ENCODE measurements at places on chromosomes 4 and X.

- no peak for DNase-seq
These were observed 187.7 kb downstream of the SHROOM3 start for GRCh38 chr4:76622717-76623116.

GRCh38 chrX:104166735-104167436 is 633 bp downstream of the FAM199X start:
- peak; percentile 4 for DNase-seq

DNA sequence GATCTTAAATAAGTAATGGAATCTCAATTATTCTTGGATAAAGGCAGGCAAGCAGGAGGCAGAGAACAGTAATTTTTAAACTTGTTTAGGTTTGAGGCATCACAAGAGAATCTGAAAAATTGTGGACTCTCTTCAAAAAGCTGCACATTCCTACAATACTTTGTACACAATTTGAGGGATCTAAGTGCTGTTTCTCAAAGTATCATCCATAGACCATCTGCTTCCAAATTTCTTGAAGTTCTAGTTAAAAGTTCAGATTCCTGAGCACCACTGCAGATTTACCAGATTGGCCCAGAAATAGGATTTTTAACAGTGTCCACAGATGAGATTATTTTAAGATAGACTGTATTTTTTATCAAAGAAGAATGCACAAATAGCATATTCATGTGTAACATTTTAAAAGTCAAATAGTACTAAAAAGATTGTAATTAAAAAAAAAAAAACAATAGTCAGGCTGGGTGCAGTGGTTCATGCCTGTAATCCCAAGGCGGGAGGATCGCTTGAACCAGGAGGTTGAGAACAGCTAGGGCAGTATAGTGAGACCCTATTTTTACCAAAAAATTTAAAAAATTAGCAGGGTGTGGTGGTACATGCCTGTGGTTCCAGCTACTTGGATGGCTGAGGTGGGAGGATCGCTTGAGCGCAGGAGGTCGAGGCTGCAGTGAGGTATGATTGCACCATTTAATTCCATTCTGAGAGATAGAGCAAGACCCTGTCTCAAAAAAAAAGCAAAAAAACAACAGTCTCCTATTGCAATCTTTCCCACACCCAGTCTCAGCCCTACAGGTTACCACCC is 14.2 kb upstream of the FNIP2 start:
- DNase-seq: no peak

DNA sequence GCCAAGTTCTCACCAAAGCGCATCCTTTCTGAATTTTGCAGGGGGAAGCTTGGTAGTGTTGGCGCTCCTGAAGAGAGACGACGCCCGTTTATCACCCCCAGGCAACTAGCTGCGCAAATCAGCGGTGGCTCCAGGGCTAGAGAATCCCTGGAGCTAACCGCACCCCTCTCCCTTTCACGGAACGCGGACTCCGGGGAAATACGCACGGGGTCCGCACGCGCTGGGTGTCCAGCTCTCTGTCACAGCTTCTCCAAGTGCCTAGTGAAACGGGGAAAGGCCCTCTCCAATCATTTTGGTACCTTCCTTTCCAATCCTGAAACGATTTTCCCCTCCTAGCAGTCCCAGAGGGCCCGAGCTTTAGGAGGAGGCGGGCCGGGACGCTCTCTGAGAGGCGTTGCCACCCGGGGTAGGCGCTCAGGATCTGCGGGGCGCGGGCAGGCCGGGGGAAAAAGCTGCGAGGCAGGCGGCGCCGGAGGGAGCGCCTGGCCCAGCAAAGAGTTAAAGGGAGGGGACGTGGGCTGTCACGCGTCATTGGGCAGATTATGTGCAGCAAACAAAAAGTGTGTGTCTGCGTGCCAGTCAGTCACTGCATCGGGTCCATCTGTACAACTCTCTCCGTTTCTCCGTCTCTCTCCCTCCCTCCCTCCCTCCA is at the start of gene PRDM8:
Gene PRDM8, plus strand, starts transcription at position 582 of the 652 bp plus-strand sequence. CDS start 2,578 bp downstream, outside the sequence.
- DNase-seq: no peak

DNA sequence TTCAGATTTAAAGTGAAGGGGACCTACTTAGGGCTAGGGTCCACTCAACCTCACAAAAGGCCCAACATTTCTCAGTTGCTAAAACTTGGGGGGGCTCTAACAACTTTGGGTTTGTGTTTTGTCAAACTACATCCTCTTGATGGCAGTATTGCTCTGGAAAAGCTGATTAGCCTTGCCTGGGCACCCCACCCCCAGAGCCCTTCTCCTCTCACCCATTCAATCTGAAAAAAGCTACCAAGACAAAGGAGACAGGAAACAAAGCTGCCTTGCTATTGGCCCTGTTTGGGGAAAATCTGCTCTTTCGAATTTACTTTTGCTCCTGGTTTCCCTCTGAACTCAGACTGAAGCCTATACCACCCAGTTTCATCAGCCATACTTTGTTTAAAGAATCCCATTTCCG is 195.2 kb upstream of the STK26 start:
- no peak for DNase-seq

DNA sequence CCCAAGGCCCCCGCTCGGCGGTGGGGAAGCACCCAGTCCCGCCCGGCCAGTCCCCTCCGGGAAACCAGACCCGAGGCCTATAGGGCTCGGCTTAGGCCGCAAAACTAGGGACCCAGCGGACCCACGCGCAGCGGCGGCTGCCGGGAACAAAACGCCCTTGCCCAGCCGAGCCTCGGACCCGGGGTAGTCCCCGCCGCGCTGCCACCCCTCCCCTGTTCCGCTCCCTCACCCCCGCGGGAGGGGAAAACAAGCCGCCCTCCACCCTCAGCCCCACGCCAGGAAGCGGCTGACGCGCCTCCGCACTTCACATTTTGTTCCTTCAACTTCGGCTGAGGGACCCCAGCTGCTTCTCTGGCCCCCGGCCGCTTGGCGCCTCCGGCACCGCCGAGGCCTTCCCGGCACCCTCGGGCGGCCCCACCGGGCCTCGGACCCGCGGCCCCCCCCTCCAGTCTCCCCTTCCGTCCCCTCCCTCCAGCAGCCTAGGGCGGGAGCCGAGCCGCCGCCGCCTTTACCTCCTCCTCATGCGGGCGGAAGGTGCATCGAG is 694 bp downstream of the PDS5A start:
- peak; percentile 18 for DNase-seq

GRCh38 chr4:39384563-39384962 is 18.4 kb upstream of the RFC1 start:
- no peak for DNase-seq

- no peak for DNase-seq
These were observed 24.0 kb downstream of the DOCK11 start for GRCh38 chrX:118519411-118520215.

GRCh38 chr4:8070736-8071718 is 87.6 kb downstream of the ABLIM2 start:
- DNase-seq: no peak

GRCh38 chrX:42077675-42078074 is 154.3 kb upstream of the CASK start:
- no peak for DNase-seq

- no peak for DNase-seq
These were observed 9.7 kb upstream of the TSR2 start for GRCh38 chrX:54430519-54430918.

- no peak for DNase-seq
These were observed 80.3 kb upstream of the LSM6 start for GRCh38 chr4:146095091-146095690.

DNA sequence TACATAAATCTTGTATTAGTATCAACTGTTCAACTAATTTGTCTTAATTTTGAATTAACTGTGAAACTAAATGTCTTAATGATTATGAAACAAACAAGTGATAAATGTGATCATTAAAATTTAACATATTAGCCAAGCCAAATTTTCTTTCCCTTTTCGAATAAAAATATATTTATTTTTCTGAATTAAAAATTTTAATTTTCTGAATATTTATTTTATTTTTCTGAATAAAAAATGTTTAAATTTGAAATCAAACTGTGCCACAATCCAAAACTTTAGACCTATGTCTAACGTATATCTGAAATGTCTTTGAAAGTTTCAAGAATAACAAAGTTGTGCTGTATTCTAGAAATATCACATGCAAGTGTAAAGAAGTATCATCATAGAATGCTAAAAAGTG is 4.7 kb downstream of the GABRA2 start:
- DNase-seq: no peak

- DNase-seq: no peak
These were observed 306.7 kb upstream of the MAOA start for GRCh38 chrX:43349363-43349762.

GRCh38 chr4:52595001-52595400 is 64.1 kb downstream of the USP46 start:
- DNase-seq: no peak
